Omental fat pad (tissue), 4 donors: ENCODE measurements at places on chromosomes 5 and 9. TPM values are rescaled to one million over a fixed set of nuclear protein-coding genes. Genes with fewer than 3 reads are reported as not detected.

DNA sequence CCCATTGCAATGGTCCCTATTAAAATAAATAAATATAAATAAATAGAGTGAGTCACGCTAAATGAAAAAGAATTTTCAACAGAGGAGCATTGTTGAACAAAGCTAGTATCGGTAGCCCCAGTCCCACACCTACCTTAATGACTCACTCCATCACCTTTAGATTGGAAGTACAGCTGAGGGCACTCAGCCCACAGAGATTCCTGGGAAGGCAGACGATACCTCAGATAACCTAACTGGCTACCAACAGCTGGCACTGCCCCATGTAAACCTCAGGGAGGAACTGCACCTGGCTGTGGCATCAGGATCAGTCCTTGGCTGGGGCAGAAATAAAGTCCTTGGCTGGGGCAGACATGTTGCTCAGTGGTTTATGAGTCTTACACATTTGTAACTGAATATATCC, 49.3 kb downstream of the SPRY4 start:
- DNase-seq, result no peak

DNA sequence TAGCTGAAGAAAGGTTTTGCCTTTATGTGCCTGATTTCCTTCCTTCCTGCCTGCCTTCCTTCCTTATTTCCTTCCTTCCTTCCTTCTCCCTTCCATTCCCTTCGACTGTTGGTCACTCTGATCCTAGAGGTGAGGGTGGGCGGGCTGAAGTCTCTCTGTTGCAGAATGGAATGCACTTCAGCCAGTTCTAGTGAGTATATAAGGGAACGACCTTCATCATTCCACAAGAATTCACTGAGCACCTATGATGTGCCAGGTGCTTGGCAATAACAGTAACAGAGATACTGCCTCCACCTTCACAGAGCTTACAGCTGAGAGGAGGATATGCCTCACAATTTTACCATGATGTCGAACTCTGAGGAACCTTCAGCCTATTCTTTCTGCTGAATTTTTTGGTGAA, 8.7 kb upstream of the OR5C1 start:
- no peak for DNase-seq

- no peak for DNase-seq
Measured at GRCh38 chr5:76202182-76202581, 119.0 kb downstream of the SV2C start.

Gene ADAMTS6
- total RNA-seq, result 1.8 TPM

- no peak for DNase-seq
Measured at GRCh38 chr9:133340256-133340655, 4.3 kb upstream of the SURF6 start.
